Mesendoderm (in vitro differentiated cells): ENCODE measurements at places on chromosomes 1 and 21.

DNA sequence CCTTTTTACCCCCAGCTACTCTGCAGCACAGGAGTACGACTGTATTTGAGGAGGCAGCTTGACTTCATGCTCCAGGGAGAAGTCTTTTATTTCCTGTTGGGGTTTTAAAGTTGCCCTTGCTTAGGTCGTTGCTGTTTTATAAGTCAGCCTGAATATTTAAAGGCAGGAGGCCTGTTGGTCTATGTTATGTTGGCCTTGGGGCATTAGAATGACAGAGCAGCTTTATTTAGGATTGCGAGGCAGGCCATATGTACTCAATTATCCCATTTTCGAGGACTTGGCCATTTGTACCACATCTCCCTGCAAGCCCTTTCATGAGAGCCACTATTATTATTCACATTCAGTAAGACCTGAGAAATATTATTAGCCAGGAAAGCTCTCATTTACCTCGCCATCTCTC lies 47.0 kb downstream of the KIF26B start:
- no peak for DNase-seq

- DNase-seq: no peak
These were observed 30.2 kb upstream of the CCDC27 start for GRCh38 chr1:3721955-3722465.

DNA sequence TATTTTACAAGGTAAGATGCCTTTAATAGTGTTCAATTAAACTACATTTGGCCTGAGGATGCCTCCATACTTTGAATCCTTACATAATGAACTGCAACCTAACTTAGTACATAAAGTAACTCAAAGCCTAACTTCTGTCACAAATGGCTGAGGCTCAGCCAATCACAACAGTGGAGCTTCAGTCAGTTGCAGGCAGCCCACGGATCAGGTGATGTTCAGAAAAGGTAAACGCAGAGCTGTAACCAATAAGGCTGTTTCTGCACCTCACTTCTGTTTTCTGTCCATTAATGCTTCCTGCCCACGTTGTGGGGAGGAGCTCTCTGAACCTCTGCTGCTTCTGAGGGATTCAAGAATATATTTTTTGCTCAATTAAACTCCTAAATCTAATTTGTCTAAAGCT lies 94.8 kb upstream of the KIAA0040 start:
- DNase-seq: no peak

DNA sequence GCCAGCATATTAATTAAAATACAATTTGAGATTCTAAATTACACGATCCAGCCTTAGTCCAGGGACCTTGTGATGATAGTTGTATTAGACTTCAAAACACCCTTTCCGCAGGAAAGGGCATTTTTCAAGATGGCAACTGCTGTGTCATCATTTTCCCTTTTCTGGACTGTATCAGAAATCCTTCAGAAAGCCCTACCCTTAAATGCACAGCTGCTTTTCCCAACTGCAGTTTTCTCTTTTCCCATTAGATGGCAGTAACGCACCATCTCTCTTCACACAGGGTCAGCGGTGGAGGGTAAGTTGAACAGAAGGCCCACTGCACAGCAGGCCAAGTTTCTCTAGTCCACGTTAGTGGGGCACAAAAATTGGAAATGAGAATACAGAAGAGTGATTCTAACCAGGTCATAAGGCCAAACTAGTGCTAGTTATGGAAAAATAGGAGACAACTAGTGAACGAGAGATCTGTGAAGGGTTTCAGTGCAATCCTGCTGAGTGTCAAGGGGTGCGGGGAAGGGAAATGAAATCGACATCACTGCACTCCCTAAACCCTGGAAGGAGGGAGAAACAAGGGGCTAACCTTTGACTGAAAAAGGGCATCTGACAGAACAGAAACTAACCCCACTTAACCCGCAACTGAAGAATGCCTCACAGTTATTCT lies 22.1 kb upstream of the TDRD10 start:
- DNase-seq: peak; percentile 69

DNA sequence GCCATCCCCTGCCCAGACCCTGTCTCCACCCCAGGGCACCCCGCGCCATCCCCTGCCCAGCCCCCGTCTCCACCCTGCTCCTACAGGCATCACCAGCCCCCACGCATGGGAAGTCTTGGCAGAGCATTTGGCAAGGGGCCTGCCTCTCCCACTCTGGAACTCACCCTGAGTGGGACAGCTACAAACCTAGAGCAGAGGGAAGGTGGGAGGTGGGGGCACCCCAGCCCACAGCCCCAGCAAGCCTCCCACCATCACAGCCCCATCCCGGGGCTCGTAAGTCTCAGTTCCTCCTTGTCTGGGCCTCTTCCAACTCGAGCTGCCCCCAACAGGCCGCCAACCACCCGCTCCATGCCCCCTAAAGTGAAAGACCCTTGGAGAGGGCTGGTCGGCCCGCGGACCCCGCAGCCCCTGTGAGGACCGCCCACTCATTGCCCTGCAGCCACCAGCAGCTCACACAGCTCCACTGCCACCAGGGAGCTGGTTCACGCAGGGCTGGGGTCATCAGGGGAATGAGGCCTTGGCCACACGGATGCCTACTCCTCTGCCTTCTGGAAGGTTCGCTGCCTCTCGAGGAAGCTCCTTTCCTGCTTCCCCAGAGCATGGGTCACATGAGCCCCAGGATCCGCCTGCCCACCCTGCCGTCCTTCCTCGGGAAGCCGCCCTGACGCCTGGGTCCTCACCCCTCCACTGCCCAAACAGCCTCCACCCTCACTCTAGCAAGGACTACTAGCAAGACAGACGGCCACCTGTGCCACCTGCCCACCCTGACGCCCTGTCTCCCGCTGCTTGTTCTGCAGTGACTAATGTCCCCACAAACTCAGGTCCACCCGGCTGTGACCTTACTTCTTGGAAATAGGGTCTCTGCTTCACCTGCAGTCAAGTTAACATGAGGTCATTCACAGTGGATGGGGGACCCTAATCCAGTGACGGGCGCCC lies 14.4 kb downstream of the MEGF6 start:
- no peak for DNase-seq
